AG09319 (cell line): ENCODE measurements at places on chromosomes 5 and 9.

- no peak for DNase-seq
These were observed 439.0 kb downstream of the CSNK1G3 start for GRCh38 chr5:123950701-123951581.

- no peak for DNase-seq
These were observed 5.0 kb downstream of the LAMC3 start for GRCh38 chr9:131013771-131014676.

DNA sequence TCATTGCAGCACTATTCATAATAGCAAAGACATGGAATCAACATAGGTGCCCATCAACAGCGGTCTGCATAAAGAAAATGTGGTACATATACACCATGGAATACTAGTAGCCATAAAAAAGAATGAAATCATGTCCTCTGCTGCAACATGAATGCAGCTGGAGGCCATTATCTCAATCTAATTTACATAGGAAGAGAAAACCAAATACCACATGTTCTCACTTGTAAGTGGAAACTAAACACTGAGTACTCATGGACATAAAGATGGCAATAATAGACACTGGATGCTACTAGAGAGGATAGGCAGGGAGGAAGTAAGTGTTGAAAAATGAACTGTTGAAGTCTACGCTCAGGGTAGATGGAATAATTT lies 203.9 kb upstream of the CDH9 start:
- no peak for DNase-seq

DNA sequence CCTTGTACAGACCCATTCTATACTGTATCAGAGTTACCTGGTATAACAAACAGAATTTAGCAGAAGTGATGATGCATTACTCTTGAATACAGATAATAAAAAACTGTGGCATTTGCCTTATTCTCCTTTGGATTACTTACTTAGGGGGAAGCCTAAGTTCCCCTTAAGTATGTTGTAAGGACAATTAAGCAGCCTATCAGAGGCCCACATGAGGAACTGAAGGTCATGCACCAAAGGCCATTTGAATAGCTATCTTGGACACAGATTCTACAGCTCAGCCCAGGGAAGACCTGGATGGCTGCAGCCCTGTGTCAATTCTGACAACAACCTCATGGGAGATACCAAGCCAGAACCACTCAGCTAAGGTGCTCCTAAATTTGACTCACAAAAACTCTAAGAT lies 125.2 kb downstream of the RAPGEF6 start:
- no peak for DNase-seq

DNA sequence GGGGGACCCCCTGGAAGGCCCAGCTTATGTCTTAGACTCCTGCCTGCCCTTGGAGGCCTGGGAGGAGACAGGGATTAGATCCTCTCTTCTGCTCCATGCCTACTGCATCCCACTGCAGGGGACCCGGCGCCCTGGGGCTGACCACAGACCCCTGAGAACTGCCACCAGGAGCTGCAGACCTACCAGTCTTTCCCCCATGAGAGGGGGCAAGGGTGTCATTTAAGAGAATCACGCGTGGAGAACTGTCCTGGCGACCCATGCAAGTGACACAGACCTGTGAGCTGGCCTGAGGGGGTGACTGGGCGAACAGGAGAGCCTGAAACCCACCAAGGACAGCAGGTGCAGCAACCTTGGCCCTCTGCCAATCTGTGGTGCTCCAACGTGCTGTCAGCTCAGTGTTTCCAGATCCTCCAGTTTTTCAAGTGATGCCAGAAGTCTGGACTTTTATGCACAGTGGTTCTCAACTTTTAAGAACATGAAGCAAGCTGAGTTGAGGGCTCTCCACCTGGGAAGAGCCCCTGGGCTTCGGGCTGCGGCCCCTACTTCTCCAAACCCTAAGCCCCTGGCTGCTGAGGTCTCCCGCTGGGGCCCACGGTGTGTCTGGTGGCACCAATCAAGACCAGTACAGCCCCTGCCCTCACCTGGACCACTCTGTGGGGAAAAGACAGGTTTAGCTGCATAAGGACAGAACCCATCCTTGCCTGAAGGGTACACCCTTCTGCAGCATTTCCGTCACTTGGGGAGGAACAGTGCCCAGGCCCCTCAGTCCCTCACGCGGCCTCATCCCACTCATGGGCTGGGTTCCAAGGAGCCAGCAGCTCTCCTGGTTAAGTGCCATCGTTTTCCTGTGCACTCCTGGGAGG lies 18.2 kb downstream of the GFPT2 start:
- DNase-seq = no peak

- no peak for DNase-seq
These were observed 85.4 kb downstream of the YTHDC2 start for GRCh38 chr5:113598926-113599325.

DNA sequence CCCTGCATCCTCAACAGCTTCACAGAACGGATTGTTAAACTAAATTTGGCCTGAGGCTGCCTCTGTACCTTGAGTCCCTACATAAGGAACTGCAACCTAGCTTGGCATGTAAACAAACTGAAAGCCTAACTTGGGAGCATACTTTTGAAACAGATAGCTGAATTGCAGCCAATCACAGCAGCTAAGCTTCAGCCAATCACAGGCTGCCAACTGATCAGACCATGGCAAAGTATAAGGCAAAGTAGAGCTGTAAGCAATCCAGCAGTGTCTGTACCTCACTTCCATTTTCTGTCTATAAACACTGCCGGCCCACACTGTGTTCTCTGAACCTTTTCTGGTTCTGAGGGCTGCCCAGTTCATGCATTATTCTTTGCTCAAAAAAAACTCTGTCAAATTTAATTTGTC lies 8.9 kb upstream of the ZNF483 start:
- no peak for DNase-seq

DNA sequence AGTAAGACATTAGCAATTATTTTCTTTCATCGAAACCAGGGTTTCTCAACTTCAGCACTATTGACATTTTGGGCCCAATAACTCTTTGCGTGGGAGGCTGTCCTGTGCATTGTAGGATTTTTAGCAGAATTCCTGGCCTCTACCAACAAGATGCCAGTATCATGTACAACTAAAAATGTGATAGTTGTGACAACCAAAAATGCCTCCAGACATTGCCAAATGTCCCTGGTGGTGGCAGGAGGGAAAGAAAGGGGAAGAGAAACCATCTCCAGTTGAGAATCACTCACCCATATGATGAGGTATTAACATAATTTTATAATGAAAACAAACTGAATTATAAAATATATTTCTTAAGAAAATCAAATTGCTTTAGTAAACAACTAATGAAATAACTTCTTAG lies 406.1 kb downstream of the RAB3C start:
- no peak for DNase-seq

DNA sequence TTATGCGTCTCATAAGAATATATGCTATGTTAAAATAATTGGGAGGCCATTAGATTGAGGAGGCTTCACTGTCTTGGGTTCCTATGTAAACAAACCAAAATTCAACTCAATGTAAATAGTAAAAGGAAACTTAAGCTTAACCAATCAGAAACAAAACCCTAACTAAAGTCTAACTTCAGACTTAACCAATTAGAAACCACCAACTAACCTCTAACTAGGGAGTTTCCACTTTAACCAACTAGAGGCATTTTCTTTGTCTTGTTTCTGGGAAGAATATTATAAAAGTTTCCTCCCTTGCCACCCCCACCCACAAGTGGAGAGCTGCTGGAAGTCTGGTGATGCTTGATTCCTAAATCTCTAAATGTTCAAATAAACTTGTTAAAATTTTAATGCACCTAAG lies 214.5 kb downstream of the SEMA5A start:
- no peak for DNase-seq

DNA sequence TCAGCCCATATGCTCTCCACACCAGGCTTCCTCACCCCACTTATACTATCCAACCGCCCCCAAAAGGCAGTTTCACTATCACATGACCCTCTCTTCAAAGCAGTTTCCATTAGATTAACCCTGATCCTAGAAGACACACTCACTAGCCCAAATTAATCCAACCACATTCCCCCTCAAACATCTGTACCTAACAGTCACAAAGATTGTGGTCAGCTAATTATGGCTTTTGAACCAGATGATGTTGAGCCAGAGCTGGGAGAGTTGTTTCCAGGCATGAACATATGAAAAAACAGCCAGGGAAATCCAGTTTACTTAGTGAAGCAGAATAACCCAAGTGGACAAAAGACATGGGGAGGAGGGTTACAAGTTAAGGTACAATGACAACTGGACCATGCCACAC lies 131.2 kb downstream of the SPOCK1 start:
- DNase-seq = no peak

DNA sequence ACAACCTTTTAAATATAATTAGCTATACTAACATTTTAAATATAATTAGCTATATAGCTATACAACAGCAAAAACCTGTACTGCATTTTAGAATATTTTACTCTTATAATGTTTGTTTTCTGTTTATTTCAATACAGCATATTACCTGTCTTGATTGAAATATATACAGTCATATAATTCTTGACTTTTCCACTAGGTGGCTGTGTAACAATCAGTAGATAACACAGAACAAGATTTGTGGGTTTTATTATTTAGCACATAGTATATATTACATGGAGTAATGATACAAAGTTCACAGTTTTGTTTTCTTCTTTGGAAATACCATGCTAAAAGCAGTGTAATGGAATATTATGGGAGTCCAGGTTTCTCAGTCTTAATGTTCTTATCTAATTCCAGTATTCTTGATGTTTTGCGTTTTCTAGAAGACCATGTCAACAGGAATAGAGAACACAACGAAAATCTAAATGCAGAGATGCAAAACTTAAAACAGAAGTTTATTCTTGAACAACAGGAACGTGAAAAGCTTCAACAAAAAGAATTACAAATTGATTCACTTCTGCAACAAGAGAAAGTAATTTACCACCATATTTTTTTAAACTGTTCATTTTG lies 13.3 kb downstream of the HMMR start:
- DNase-seq = no peak
